ENCODE measurements at places on chromosomes 13 and 19.

DNA sequence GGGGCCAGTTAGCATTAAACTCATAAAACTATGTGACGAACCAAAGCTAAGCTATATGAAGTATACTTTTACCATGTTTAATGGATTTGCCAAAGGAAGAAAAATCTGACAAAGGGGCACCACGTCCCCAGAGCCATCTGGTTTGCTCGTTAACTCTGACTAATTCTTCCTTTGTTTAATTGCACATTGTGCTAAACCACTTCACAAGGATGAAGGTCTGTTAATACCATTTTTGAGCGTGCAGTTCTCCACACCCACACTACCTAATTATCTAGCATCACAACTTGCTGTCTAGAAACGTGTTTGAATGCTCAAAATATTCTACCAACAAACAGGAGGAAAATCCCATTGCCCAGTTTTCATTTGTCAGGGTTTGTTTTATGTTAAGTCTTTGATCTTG lies 74.8 kb downstream of the COL4A1 start:
- no peak for DNase-seq

GRCh38 chr13:31908696-31909411 lies 122.7 kb upstream of the FRY start:
- DNase-seq = no peak

- DNase-seq = no peak
Measured at GRCh38 chr19:30375553-30376031, 3.4 kb downstream of the ZNF536 start.

- DNase-seq = peak; percentile 15
Measured at GRCh38 chr19:58009666-58010301, 7.2 kb upstream of the ZNF606 start.

- DNase-seq = no peak
Measured at GRCh38 chr13:98410612-98411011, 166.3 kb downstream of the STK24 start.

GRCh38 chr19:44512326-44513298 lies 12.3 kb upstream of the ZNF180 start:
- no peak for DNase-seq

- no peak for DNase-seq
Measured at GRCh38 chr13:26007261-26008125, 44.3 kb downstream of the SHISA2 start.
